ENCODE measurements at places on chromosomes 13 and 19. TPM values are rescaled to one million over a fixed set of nuclear protein-coding genes. Genes with fewer than 3 reads are reported as not detected.

DNA sequence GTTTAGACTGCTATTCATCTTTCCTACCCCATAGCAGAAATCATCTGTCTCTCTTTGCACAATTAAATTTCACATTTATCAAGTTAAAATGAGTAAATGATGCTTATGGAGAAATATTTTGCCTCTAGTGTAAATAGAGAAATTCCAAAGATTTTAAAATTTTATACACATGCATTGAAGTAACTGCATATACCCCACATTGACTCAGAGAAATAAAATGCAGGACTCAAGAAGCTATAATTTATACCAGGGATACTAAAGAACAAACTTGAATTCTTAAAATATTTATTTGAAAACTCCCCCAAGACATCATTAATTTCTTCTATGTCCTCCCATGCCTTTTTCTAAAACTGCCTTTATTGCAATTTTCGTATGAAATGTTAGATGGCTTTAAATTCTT is 165.8 kb downstream of the DIAPH3 start:
- no peak for DNase-seq

- no peak for DNase-seq
Measured at GRCh38 chr13:110907951-110908898, 6.6 kb downstream of the ANKRD10 start.

DNA sequence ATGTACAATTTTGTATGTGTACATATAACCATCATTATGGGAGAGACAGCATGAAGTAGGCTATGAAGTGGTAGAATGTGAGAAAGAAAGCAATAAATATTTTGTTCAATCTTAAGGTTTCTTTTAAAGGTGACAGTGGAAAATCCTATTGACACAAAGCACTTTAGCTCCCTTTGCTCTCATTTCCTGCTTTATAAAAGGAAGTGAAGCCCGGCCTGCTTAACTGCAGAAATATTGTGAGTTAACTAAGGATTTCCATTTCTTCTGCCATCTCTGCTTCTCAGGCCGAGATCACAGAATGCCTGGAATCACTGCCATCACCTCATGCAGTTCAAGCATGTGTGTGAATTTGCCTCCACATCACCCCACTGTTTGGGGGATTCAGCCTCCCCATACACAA is 83.5 kb downstream of the FRY start:
- DNase-seq, result no peak

DNA sequence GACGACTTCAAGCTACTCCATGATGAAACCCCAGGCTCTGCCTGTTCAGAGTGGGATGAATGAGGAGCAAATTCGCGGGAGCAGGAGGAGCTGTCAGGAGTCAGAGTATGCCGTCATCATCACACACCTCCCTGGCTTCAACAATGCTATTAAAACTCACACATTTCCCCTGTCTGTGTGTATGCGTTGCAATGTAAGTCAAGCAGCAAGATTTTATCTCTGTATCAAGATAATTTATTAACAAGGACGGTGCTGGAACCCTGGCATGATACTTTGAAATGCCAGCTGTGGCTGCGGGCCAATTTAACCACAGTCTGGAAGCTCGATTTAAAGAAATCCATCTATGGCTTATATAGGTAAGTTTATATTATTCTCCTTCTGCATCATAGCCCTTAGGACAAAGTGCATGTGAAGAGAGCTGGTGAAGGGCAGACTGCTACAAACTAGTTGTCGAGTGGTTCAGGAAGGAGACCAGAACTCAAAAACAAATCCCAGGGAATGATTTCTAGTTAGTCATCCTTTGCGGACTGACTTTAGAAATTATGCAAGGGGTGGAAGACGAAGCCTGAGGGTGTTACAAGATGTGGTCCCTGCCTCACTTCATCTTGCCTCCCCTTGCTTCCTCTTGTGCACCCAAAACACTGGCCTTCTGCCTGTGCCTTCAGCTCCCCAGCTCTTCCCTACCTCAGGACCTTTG is 486.5 kb downstream of the COG6 start:
- DNase-seq, result no peak

B3GNT8 gene
- 0.44 TPM for total RNA-seq

DNA sequence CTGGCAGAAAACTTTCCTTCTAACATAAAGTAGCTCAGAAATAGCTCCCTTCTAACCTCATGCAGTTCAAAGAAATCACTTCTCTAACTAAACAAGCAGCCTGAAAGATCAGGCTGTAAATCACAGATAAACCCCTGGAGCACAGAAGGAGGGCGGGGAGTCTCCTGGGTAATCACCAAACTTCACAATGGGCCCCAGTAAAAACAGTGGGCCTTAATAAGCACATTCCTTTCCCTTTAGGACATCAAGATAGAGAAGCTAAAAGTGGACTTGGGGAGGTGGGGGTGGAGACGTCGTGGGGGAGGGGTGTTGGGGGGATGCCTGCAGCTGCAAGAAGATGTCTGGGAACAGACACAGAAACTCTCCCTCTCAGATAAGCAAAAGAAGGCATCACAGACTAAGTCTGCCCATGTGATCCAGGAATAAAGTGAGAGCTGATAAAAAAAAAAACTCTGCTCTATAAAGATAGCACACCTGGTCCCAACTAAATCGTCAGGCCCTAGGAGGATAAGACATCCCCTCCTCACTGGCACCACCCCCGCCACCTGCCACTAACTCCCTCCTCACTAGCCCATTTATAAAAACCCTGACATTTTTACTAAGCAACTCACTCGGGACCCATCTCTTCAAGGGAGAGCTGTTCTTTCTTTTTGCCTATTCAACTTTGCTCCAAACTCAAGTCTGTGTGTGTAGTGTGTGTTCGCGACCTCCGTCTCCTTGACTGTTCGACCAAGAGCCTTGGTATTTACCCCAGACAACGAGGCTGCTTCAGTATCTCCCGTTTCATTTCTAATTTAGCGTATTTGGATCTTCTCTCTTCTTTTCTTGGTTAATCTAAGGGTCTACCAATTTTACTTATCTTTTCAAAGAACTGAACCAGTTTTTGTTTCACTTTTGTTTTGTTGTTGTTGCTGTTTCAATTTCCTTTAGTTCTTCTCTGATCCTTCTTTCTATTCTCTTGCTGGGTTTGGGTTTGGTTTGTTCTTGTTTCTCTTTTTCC is 31.7 kb downstream of the DNAJC15 start:
- DNase-seq, result peak; percentile 8

DNA sequence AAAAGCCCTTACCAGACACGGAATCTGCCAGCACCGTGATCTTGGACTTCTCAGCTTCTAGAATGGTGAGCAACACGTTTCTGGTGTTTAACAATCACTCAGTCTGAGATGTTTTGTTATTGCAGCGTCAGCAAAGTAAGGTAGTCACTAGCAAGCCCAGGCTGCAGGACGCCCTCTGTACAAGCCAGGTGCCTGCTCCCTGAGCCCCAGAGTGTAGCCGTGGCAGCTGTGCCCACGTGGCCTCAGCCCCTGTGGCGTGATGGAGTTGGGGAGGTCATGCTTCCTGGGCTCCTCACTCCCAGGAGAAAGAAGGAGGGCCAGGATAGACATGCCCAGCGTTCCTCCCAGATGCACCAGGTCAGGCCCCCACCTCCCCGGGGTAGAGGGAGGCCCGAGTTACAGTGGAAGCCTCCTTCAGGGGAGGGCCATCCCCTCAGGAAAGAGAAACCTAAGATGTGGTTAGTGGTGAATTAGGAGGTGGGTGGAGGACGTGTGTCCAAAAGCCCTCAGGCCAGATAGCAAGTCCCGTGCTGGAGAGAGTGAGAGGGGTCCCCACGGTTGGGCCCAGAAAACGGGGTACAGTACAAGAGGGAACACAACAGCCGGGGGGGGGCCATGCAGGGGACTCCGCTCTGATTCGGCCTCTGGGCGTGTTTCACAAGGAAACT is 169.6 kb upstream of the SOX1 start:
- no peak for DNase-seq

GRCh38 chr19:41927497-41928192 is 604 bp downstream of the ERFL start:
- DNase-seq, result no peak

- no peak for DNase-seq
Measured at GRCh38 chr19:34373601-34374288, 8.7 kb downstream of the GPI start.

FPR2 gene
- total RNA-seq, result not detected

DNA sequence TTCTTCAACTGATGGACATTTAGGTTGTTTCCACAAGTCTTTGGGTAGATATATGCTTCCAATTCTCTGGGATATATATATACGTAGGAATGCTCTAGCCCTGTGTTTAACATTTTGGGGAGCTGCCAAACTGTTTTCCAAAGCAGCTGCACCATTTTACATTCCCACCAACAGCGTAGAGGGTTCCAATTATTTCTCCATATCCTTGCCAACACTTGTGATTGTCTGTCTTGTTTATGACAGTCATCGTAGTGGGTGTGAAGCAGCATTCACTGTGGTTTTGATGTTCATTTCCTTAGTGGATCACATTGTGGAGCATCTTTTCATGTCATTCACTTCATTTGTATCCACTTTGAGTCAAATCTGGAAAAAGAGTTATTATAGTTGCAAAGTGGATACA is 4.7 kb upstream of the CBLC start:
- DNase-seq, result no peak

DNA sequence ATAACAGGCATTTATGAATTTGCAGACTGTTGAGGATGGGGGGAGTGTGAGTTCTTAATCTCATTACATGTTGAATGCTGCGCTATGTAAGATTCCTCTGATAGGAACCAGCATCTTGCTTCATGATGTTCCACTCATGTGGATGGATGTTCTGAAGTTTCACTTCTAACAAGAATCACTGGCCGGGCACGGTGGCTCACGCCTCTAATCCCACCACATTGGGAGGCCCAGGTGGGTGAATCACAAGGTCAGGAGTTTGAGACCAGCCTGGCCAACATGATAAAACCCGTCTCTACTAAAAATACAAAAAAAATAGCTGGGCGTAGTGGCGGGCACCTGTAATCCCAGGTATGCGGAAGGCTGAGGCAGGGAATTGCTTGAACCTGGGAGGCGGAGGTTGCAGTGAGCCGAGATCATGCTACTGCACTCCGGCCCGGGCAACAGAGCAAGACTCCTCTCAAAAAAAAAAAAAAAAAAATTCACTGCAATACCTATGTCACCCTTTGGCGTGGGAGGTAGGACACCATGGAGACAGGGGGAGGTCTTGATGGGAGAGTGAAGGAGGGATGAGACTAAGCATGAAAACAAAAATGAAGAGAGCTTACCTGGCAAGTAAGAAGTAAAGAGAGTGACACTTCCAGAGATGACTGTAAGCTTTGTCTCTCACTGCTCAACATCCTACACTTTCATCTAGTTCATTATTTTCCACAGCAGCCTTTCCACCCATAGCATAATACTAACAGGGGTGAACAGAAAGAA is 133.0 kb downstream of the DCT start:
- no peak for DNase-seq

GRCh38 chr13:80011448-80012212 is 329.3 kb downstream of the SPRY2 start:
- no peak for DNase-seq

DNA sequence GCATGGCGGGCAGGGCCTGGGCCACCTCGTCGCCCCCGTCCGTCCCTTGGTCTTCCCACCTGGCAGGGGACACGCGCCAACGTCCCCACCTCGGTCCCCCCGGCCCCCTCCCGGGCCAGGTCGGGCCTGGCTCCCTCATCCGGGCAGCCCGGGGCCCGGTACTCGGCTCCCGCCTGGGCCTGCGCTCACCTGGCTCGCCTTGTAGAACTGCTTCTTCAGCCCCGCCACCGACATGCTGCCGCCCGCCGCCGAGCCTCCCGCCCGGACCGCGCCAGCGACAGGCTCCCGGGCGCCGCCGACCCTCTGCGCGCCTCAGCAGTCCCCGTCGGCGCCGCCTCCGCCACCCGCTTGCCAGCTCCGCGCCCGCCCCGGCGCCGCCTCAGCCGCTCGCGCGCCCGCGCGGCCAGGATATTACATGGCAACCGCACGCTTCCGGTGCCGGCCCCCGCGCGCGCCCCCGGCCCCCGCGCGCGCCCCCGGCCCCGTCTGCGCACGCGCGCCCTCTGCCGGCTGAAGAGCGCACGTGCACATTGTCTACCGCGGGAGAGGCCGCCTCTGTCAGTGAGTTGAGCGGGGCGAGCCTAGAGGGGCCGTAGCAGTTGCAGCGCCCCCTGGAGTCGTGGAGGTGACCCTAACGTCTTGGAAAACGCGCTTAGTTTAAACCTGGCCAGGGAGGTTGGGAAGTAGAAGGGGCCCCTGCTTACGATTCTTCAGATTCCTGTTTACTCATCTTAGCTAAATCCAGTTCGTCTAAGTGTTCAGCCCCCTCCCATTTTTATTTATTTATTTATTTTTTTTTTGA is at the start of gene SH3GL1:
Gene SH3GL1 (minus strand): TSS at position 413 of the 802 bp plus-strand sequence. CDS start 179 bp downstream, at position 234.
- peak; percentile 88 for DNase-seq

DNA sequence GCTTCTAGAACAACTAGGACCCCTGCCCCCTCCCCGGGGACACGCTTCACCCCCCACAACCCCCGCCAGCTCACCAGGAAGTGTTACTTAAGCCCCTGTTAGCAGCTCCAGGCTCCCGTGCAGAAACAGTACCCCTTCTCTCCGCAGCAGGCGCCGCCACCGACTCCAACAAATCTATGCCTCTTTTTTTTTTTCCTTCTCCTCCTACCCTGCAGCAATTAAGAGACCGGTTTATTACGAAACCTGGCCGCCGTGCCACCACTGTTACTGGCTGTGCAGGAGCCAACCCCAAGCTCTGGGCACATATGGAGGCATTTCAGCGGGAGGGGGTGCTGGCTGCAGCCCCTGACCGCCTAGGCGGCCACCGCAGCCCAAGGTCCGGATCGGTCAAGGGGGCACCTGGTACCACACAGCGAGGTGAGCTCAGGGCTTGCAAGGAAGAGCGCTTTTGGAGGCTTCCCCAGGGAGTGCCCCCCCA is 2.4 kb downstream of the GADD45B start:
- peak; percentile 32 for DNase-seq

DNA sequence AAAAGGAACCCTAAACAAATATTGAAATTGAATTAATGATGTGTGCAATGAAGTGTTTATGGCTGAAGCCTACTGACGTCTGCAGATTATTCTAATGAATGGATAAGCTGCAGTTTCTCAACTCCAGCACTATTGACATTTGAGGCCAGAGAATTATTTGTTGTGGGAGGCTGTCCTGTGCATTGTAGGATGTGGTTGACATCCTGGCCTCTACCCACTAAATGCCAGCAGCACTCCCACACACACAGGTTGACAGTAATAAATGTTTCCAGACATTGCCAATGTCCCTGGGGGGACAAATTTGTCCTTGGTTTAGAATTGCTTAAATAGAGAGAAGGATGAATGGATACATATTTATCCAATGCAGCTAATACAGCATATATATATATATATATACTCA is 19.2 kb upstream of the MYH14 start:
- DNase-seq, result no peak
